ENCODE measurements at places on chromosomes 7 and 10.

DNA sequence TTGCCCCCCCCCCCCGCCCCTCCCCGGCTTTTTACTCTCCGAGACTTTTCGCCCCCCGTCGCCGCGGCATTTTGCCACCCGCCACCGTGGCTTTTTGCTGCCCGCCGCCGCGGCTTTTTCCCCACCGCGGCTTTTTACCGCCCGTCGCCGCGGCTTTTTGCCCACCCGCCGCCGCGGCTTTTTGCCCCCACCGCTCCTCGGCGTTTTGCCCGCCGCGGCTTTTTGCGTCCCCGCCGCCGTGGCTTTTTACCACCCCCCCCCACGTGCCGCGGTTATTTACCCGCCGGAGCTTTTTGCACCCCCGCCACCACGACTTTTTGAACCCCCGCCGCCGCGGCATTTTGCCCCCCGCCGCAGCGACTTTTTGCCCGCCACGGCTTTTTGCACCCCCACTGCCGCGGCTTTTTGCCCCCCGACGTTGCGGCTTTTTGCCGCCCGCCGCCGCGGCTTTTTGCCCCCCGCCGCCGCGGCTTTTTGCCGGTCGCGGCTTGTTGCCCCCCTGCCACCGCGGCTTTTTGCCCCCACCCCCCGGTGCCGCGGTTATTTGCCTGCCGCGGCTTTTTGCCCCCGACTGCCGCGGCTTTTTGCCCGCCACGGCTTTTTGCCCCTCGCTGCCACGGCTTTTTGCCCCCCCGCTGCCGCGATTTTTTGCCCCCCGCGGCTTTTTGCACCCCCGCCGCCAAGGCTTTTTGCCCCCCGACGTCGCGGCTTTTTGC lies 461.1 kb downstream of the ZNF33B start:
- DNase-seq, result no peak

- no peak for DNase-seq
These were observed 8.7 kb downstream of the PITRM1 start for GRCh38 chr10:3163879-3164278.

DNA sequence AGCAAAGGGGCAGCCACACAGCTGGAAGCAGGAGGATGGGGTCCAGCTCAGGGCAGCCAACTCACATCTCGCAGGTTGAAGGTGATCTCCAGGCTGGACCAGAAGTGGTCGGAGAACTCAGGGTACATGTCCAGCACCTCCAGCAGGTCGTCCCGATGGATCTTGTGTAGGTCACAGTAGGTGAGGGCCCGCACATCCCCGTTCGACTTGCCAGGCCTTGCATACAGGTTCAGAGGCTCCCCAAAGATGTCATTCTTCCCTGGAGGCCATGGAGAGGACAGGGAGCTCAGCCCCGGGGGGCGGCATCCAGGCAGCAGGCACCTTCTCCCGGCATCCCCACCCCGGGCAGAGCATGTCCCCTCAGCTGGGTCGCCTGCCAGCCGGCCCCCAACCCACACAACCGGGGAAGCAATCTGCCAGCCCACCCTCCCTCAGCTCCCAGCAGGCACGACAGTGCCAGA lies 29.3 kb downstream of the KCNH2 start:
- DNase-seq, result no peak

GRCh38 chr7:135768064-135768463 lies 19.5 kb upstream of the FAM180A start:
- no peak for DNase-seq

- DNase-seq, result no peak
These were observed 97.9 kb upstream of the YAE1 start for GRCh38 chr7:39468261-39468660.

Data from activated CD4-positive, alpha-beta T cell treated with anti-CD3 and anti-CD28 coated beads, Interleukin-2, Interleukin-4, amounts not matched to agents 100 ng/mL and 50 ng/mL, durations not matched to agents 16 hours and 8 hours (primary cell).